ENCODE measurements at places on chromosomes 6 and 20.

DNA sequence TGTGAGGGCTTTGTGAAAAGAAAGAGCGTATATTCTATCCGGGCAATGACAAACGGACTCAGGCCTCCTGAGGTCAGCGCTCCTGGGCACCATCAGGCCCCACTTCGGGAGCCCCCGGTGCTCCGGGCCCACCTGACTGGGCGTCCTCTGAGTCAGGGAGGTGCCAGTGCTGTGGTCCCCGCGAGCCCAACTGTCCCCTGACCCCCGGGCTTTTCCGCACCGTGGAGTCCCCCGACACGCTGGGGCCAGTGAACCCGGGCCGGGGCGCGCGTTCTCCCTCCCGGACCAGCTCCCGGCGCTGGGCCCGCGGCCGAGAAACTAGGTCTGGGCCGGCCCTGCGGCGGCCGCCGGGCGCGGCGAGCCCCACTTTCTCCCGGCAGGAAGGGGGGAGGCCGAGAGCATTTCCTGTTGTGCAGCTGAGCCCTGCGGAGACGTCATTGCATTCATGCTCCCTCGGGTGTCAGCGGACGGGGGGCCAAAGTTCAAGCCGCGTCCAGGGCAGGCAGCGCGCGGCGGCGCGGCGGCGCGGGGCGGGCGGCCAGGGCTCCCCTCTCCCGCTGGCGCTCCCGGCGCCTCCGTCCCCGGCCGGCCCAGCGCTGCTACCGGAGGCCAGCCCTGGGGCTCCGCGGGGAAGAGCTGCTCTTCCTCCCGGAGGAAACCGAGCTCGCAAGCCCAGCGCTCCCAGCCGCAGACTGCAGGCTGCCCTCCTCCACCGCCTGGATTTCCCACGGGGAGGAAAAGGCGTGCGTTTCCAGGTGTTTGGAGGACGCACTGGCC is 18.3 kb downstream of the HIVEP2 start:
- DNase-seq = peak; percentile 64

GRCh38 chr6:132445201-132445951 is 44.1 kb upstream of the MOXD1 start:
- DNase-seq = no peak

- DNase-seq = peak; percentile 47
These were observed 2.8 kb upstream of the PHF20 start for GRCh38 chr20:35768731-35769664.

- DNase-seq = no peak
These were observed 1.8 kb downstream of the EPHA7 start for GRCh38 chr6:93417421-93418013.

DNA sequence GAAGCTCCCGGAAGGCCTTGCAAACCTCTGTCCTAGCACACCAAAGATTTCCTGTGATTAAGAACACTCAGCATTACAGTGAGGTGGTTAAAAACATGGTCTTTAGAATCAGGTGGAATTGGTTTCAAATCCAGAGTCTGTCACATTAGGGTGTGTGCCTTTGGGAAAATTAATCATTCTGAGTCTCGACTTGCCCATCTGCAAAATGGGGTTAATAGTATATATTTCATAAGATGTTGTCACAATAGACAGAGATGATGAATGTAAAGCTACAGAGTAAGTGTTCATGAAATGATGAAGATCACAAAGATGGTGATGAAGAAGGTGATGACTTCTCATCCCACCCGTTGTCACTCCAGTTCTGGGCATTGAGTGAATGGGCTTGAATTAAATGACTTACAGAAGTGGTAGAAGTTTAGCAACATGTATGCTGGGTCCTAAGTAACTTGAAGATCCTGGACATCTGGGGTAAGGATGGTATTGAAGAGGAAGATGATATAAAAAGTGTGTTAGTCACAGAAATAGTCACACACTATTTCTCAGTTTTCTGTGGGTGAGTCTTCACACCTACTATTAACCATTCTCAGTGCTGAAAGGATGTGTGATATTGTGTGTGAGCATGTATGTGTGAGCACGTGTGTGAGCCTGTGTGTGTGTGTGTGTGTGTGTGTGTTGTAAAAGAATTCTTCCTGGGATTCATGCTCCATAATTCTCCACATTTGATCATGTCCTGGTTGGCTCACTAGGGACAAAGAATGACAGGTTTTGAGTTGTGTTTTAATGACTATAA is 28.0 kb upstream of the NEDD9 start:
- no peak for DNase-seq

DNA sequence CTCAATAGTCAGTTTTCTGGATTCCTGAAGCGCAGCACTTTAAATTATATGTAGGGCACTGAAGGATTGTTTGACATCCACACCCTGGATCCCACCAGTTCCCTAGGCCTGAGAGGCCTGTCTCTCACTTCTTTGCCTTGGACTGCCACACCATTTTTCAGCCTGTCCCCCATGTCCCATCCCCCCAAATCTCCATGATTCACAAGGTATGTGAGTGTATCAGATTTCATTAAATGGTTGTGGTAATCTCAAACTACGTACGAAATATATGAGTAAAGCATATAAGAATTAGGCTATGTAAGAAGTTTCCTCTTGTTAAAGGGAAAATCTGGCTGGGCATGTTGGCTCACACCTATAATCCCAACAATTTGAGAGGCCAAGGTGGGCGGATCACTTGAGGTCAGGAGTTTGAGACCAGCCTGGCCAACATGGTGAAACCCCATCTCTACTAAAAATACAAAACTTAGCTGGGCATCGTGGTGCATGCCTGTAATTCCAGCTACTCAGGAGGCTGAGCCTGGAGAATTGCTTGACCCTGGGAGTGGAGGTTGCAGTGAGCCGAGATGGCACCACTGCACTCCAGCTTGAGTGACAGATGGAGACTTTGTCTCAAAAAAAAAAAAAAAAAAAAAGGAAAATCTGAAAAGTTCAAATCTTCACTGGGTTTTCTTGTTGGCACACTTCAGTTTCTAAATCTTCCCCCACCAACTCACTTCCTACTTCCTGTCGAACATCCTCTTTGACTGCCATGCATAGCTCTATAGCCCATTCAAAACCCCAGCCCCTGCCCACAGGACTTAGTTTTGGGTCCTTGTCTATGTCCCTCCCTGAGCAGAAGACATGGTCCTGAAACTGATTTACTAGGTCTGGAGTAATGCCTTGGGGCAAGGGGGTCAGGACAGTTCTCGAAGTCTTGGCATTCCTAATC is 97.3 kb upstream of the SHLD1 start:
- DNase-seq = no peak

DNA sequence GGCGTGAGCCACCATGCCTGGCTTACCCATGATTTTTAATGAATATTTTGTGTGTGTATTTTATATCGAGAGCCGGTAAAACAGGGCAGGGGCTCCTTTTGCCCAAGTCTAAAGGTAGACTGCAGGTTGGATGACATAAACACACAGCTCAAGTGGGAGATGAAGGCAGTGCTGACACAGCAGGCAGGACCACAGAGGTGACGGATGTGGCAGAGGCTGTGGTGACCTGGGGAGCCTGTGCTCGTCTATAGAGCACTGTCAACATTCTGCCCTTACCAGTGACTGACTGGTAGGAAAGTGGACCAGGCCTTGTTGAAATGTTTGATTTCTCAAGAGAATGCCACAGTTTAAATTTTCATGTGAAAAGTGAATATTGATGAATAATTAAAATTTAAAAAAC is 137.5 kb downstream of the ZFP64 start:
- no peak for DNase-seq
